ENCODE measurements at places on chromosomes 6 and 20.
A peak's percentile ranks its signal among the peaks of the same experiment; 100 is the strongest.

DNA sequence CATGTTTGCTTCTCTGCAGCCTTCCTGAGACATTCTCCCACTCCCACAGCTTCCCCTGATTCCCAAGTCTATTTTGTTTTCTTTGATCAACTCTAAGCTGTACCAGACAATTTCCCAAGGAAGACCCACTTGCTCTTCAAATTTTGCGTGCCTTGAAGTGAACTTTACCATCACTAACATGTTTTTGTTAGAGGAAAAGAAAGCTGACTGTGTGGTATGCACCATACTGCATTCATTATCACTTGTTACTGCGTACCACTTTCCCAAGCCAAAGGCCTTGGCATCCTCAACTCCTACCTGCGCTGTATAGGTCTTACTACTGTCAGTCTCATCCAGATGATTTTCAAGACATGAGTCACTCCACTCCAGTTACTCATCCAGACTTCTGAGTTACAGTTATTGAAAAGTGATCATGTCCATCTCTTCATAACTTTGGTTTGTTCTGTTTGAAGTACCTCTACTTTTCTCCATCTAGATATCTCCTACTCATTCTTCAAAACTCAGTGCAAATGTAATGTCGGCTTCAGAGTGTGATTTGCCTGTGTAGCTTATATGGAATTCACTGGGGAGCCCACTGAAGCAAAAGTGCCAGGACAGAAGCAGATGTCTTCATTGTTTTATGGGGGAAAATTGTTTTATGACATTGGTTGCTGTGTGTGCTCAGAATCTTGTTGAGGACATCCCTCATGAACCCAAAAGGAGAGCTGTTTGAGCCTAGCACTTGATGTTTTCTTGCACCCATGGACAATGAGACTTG lies 5.2 kb downstream of the RPS12 start:
- no peak for DNase-seq

GRCh38 chr6:34810936-34811632 lies 19.2 kb downstream of the BLTP3A start:
- DNase-seq: no peak

- DNase-seq: no peak
These were observed 802.1 kb upstream of the FLRT3 start for GRCh38 chr20:15139522-15139921.

DNA sequence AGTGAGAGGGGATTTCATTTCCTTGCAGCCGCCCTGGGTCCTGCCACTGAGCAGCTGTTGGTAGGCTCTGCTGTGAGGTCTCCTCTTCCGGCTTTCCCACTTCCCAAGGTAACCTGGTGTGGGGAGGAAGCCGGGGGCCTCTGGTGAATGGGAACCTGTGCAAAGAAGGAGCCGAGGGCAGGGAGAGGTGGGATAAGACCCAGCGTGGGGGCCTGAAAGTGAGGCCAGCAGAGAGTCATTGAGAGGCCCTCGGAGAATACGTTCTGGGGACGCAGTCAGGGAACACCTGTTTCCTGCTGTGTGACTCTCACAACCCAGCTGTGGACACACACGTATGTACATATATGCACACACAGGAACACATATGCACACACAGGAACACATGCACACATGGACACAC lies 100.7 kb downstream of the CDH26 start:
- no peak for DNase-seq

GRCh38 chr20:11429889-11430519 lies 487.7 kb upstream of the BTBD3 start:
- DNase-seq: no peak

DNA sequence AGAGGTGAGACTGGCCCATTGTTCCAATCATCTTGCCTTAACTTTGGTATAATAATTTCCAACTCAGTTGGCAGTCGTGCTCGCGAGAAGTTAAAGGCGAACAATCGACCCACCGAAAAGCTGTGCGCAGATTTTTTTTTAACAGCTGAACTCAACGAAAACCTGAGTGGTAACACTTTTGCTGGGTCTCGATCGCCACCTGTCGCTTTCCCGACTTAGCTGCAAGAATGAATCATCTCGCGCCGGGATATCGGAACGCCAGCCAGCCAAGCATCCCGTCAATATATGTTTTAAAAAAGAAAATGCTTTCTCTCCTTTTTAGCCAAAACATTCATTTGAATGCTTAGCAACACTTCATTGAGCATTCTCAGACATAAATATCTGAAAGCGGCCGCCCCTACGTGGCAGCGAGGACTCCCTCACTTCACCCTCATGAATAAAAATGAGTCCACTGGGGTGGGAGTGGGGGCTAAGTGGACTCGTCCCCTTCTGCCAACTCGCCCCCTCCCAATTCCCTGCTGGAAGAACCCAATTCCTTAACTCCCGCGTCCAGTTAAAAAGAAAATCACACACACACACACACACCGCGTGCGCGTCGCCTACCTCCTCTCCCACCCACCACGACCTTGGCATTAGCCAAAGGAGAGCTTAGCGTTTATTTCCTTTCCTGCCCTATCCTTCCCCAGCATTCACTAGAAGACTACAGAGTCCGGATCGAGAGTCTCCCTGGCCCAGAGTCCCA lies 1.5 kb downstream of the COL12A1 start:
- DNase-seq: no peak

GRCh38 chr6:43776799-43777776 lies 7.1 kb downstream of the VEGFA start:
- no peak for DNase-seq

- no peak for DNase-seq
These were observed 57.3 kb upstream of the TRAF3IP2 start for GRCh38 chr6:111662794-111663593.

DNA sequence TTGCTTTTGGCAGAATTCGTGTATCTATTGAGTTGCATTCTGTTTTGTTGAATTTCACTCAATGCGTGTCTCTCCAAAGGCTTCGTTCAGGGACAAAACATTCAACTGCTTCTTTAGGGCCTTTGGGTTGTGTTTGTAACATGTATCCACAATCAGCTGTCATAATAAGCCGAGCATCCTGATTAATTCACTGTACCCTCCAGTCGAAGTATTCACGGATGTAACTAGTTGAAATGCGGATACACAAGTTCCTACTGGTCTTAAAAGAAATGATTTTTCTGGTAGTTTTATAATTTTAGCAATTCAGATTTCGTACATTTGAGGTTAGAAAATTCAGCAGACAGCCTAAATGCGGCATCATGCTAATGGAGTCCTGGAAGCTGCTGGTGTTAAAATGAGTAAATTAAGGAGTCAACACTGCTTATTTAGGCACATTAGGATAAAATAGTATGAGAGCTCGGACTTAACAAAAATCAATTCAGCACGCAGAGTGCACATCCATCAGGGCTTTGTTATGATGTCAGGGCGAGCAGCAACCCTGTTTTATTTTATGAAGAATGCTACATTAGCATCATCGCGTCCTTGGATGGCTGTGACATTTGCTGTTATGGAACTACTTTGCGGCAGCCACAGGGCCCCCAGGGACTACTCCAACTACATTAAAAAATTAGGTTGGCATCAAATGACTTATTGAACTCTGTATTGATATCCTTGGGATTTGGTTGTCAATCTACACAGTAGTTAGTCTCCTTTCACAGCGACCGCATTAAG lies 489.3 kb upstream of the FLRT3 start:
- DNase-seq: no peak

DNA sequence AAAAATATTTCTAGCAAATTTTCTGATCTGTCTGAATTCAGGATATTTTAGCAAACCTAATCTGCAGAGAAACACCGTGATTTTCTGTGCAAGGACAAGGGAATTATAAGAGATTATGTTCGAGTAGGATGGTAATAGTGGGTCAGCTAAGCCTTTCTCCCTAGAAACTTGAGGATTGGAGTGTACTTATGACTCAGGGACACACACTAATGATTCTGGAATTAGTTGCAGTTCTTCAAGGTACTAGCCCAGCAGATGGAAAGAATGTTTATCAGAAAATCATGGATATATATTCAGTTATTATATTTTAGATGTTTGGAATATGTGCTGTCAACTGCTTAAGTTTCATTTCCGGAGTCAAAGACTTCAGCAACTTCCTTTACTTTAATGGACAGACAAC lies 177.1 kb upstream of the MAP3K7 start:
- DNase-seq: no peak

GRCh38 chr6:87029711-87030314 lies 65.1 kb downstream of the CGA start:
- DNase-seq: no peak

- no peak for DNase-seq
These were observed 175.3 kb upstream of the CST7 start for GRCh38 chr20:24773751-24774201.

GRCh38 chr6:90758741-90759140 lies 171.9 kb upstream of the MAP3K7 start:
- DNase-seq: no peak

DNA sequence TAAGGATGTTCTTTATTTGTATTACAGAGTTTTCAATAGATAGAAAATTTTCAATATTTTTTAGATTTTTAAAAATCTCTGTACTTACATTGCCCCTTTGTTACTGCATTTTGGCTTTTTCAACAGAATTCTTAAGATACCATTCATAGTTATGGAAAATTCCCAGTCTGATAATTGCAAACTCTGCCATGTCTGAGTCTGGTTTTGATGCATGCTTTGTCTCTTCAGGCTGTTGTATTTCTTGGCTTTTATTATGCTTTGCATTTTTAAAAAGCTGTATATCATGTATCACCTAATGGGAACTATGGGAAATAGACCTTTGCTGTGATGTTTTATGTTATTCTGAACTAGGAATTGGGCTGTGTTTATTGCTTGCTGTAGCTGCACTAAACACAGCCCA lies 898.9 kb upstream of the ADGRB3 start:
- no peak for DNase-seq

- DNase-seq: no peak
These were observed 16.7 kb downstream of the CST4 start for GRCh38 chr20:23672158-23672557.

GRCh38 chr6:79646006-79646405 lies 14.9 kb downstream of the SH3BGRL2 start:
- DNase-seq: no peak

- DNase-seq: no peak
These were observed 56.3 kb upstream of the PRL start for GRCh38 chr6:22353101-22353500.

GRCh38 chr20:32896521-32897280 lies 38.0 kb downstream of the EFCAB8 start:
- no peak for DNase-seq

DNA sequence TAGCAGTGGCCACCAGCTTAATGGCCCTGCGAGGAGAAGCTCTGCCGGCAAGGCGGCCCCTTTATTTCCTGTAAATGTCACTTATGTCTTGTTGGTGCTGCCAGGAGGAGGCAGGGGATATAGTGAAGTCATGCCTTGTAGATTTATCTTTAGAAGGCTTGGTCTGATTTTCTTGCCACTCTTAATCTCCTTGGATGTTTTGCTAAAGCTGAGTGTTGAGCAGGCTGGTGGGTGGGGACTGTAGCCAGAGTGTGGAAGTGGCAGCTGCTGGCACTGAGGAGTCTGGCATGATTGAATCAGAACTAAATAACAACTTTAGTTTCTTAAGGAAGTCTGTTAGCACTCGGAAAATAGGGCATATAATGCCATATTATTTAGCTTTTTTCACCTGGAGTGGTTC lies 77.9 kb downstream of the PHF20 start:
- no peak for DNase-seq

- no peak for DNase-seq
These were observed 381.9 kb downstream of the THBS2 start for GRCh38 chr6:168871642-168872315.

DNA sequence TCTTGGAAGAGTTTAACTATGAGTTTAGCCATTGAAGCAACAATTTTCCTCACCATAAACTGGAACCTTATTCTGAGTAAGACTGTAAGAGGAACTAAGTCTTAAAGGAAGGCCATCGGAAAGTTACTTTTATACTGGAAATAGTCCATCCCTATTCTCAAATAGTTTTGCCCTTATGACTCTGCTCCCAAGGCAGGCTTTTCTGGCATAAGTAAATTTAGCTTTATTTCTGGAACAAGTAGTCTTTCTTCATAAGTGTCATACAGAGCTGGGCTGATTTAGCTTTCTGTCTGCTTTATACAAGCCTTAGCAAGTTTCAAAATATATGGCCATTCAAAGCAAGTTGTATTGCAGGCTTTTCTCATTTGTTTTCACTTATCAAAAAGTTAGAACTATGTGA lies 328.1 kb downstream of the HACE1 start:
- no peak for DNase-seq

GRCh38 chr6:73580247-73581149 lies 59.7 kb upstream of the EEF1A1 start:
- peak; percentile 55 for DNase-seq

All from stimulated activated CD4-positive, alpha-beta T cell treated with anti-CD3 and anti-CD28 coated beads, TNF-alpha, amount 100 ng/mL, for 1 hour (primary cell).